Stimulated activated CD8-positive, alpha-beta memory T cell treated with anti-CD3 and anti-CD28 coated beads, Interleukin-4, amount 100 ng/mL, for 1 hour (primary cell): ENCODE measurements at places on chromosomes 5 and 9.

DNA sequence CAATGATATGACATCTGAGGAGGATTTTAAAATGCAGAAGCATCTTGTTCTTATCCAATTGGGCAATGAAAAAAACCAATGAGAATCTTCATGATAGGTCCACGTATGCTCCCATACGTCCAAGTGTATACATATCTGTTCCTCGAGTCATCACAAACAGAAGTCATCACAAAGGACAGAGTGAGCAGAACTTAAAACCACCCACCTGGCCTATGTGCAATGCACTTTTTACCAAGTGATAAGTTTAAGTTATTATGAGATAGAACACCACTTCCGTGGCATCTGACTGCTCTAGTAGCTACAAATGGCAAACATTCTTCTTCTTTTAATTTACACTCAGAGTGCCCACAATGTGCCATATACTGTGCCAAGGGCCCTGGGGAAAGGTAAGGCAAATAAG, 82.4 kb downstream of the PPP2R2B start:
- DNase-seq: no peak

DNA sequence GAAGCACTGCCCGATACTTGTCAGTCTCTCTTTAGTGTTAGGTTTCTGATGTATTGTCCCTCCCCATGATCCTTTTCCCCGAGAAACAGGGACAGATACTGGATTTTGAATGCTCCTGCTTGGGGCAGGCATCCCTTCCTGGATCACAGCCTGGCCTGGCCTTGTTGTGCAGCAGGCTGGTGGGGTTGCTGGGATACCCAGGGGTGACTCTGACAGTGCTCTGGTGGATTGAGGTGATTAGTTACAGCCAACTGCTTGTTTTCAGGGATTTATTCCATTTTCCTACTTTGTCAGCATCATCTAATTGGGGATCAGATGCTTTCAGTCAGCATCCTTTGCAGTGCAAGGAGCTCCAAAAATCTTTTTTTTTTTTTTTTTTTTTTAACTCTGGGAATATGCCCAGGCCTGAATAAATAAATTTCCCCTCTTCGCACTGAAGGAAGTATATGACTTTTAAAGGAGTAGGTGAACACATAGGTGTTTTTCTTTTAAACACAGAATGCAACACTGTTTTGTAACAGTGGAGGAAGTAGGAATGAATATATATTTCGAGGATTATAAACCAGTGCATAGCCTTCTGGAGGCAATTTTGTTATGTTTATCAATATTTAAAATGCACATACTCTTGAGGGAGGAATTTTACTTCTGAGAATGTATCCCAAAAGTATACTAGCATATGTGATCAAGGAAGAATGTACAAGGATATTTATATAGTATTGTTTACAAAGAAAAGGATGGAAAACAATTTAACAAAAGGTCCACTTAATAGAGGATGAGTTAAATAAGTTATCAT, 127.3 kb upstream of the ELL2 start:
- no peak for DNase-seq

DNA sequence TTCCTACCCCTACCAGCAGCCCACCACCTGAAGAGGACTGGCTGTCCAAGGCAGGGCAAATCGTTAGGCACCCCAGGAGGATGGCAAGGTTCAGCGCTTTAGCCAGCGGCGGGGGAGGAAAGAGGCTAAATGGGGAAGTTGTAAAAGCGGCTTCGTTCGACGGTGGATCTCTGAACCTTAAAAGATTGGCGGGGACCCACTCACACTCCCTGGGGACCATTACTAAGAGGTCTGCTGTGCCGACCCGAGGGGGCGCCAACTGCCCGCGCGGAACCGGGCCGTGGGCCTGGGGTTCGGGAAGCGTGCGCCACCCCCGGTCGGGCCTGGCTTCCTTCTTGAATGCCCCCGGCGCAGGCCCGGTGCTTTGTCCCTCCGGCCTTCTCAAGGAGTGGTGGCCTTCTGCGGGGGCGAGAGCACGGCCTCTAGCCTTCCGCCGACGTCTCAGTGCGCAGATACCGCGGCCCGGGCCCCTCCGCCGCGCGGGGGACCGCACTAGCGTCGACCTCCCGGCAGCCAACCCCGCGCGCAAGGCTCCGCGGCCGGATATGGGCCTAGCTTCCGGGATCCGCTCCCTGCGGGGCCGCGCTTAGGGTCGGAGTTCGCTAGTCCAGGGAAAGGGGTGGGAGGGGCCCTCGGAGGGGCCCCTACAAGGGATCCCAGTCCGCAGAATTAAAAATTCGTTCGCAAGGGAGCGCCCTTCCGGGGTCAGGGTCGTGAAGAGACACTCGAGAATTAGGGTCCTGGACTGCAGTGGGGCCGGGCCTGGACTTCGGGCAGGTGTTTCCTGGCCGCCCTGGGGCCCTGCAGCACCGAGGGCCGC, 10.5 kb downstream of the NR2F1-AS1 start:
- no peak for DNase-seq

- DNase-seq: no peak
Measured at GRCh38 chr5:40465416-40465815, 214.3 kb upstream of the PTGER4 start.

- DNase-seq: no peak
Measured at GRCh38 chr9:103904242-103904641, 189.9 kb upstream of the SMC2 start.

GRCh38 chr5:174581894-174582293, 142.5 kb upstream of the MSX2 start:
- DNase-seq: no peak

GRCh38 chr9:38243993-38244392, 148.5 kb upstream of the ALDH1B1 start:
- no peak for DNase-seq

GRCh38 chr9:1208157-1208556, 158.0 kb downstream of the DMRT2 start:
- DNase-seq: no peak
